ENCODE measurements at places on chromosomes 16 and 17. TPM values are rescaled to one million over a fixed set of nuclear protein-coding genes. Genes with fewer than 3 reads are reported as not detected.

The GDPD3 gene
- 5.3 TPM for total RNA-seq

DNA sequence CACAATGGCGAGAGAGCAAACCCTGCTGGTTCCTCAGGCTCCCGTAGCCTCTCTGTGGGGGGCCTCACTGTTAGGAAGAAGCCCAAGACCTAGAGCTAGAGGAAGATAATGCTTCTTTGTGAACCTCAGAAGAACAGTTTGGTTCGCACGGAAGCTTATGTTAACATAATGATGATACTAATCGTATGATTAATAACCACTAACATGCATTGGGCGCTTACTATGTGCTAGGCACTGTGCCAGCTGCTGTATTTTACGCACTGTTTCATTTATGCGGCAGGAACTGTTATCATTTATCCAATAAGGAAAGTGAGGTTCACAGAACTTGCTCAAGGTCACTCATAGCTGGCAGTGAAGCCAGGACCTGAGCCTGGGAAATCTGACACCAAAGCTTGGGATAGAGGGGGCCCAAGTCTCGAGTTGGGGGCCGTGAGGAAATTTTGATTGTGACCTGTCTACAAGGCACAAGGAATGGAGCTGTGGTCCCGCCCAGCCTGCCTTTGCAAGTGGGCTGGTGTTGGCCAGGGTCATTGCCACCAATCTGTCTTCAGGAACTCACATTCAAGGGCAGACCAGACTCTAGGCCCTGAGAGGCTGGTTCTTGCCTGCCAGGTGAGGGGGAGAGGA is 6.8 kb downstream of the PRCD start:
- DNase-seq: no peak

GRCh38 chr16:17566075-17566474 is 95.3 kb upstream of the XYLT1 start:
- no peak for DNase-seq

GRCh38 chr16:23071196-23072083 is 77.8 kb downstream of the USP31 start:
- no peak for DNase-seq

DNA sequence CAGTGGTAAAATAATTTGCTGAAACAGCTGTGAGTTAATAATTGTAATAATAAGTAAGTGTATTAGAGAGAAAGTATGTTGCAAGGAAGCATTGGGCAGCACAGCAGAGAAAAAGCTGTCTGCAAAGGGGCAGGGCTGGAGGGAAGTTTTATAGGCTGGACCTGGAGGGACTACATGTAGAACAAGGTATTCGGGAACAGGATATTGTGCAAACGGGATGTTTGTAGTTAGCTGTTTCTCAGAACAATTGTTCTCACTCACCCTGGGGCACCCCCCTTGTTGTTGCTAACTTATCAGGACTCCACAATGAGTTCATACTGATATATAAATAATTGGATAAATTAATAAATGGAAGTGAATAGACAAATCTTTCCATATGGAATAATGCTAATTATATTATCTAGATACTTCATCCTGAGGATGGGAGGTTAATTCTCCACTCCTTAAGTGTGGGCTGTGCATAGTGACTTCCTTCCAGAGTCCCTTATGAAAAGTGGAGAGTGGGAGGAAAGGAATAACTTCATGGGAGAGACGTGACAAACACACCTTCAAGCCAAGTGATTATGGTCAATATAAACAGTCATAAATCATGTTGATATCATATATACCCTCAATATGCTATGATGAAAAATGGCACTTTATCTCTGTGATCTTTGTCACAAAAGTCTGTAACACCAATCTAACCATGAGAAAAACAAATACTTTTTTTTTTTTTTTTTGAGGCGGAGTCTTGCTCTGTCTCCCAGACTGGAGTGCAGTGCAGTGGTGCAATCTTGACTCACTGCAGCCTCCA is 85.4 kb downstream of the PPM1E start:
- DNase-seq: no peak

- no peak for DNase-seq
Observed at GRCh38 chr16:11676799-11677198, 8.5 kb downstream of the SNN start.

- DNase-seq: no peak
Observed at GRCh38 chr17:81455387-81455786, 57.2 kb downstream of the ACTG1 start.

The SCARF1 gene
- 2.7 TPM for total RNA-seq
